Non-pigmented ciliary epithelial cell (primary cell): ENCODE measurements at places on chromosomes 16 and 17.
A peak's percentile ranks its signal among the peaks of the same experiment; 100 is the strongest.

DNA sequence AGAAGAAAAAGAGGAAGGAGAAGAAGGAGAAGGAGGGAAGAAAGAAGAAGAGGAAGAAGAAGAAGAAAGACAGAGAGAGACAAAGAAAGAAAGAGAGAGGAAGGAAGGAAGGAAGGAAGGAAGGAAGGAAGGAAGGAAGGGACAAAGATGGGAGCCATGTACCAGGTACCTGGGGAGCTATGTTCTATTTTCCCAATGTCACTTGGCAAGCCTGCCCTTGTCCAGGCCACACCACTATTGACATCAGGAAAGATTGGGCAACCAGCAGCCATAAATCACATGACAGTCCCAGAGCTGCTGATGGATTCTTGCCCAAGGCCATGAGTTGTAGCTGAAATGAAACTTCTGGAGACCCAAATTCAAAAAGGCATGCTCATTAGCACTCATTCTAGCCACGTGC is 2.7 kb upstream of the CES1 start:
- DNase-seq: no peak

DNA sequence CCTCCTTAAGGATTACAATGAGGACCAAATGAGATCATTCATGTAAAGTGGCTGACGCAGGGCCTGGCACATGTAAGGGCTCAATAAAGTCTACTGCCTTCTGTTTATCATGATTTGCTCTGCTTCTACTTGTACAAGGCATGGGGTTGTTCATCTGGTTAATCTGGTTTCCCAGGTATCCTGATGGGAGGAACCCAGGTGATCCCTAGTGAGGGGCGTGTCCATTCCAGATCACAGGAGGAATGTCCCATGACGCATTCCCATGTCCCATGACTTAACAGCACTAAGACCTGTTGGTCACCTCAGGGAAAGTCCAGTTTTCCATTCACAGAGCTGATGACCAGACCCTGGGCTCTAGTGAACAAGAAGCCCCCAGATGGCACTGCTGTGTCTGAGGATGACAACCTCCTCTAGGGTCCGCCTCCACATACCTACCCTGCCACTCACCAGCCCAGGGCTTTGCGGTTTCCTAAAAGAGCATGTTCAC is 11.5 kb upstream of the TPPP3 start:
- no peak for DNase-seq

DNA sequence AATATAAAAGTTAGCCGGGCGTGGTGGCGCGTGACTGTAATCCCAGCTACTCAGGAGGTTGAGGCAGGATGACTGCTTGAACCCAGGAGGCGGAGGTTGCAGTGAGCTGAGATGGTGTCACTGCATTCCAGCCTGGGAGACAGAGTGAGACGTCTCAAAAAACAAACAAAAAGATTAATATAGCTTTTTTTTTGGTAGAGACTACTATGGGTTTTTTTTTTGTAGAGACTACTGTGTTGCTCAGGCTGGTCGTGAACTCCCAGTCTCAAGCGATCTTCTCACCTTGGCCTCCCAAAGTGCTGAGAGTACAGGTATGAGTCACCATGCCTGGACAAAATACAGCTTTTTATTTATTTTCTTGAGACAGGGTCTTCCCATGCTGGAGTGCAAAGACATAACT is 20.2 kb downstream of the ZNRF1 start:
- no peak for DNase-seq

DNA sequence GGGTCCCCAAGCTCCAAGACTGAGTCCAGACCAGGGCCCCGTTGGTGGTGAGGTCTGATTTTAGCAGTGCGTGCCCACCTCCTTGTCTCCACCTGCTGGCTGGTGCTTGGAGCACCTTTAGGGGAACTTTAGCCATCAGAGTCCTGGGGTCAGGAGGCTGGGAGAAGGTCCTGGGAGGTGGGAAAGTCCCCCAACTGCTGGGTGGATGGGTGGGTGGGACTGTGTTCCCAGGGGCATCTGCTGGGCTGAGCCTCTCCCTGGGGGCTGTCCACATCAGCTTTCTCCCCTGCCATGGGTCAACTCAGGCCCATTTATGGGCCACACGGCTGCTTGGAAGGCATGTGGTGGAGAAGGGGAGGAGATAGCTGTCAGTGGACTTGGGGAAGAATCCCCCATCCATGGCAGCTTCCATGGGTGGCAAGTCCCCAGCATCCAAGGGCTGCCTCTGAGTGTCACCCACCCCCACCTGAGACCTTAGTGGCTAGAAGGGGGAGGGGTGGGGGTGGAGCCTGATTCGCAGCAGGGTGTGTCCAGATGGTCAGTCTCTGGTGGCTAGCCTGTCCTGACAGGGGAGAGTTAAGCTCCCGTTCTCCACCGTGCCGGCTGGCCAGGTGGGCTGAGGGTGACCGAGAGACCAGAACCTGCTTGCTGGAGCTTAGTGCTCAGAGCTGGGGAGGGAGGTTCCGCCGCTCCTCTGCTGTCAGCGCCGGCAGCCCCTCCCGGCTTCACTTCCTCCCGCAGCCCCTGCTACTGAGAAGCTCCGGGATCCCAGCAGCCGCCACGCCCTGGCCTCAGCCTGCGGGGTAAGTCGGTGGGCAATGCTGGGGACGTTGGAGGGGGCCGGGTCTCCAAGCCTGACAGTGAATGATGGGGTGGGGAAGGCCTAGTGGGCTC is at the start of gene TRPV2:
TRPV2 (plus strand) TSS at position 541 of the 894 bp plus-strand sequence. CDS start 2,098 bp downstream, outside the sequence.
- DNase-seq: no peak

DNA sequence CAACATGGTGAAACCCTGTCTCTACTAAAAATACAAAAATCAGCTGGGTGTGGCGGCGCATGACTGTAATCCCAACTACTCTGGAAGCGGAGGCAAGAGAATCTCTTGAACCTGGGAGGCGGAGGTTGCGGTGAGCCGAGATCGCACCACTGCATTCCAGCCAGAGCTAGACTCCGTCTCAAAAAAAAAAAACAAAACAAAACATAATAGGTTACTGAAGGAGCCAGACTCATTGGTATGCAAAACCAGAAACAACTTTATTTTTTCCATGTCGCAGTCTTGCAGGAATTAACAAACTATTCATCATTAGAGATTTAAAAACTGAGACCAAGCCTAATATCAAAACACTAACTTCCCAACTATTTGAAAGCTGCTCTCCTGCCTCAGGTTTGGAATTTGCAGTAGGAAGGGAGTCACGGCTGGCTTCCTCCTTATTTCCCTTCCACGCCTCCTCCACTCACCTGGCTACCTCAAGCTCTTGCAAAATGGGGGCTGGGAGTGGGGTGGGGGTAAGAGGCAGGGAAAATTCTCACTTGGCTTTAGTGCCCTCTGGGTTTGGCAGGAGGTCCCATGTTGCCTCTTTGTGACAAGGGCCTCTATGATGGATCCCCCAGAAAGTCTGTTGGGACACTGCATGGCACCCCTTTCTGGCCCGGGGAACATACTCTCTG is 34.1 kb upstream of the MYH10 start:
- DNase-seq: no peak

- DNase-seq: no peak
Observed at GRCh38 chr16:4501071-4501478, 24.9 kb downstream of the HMOX2 start.

DNA sequence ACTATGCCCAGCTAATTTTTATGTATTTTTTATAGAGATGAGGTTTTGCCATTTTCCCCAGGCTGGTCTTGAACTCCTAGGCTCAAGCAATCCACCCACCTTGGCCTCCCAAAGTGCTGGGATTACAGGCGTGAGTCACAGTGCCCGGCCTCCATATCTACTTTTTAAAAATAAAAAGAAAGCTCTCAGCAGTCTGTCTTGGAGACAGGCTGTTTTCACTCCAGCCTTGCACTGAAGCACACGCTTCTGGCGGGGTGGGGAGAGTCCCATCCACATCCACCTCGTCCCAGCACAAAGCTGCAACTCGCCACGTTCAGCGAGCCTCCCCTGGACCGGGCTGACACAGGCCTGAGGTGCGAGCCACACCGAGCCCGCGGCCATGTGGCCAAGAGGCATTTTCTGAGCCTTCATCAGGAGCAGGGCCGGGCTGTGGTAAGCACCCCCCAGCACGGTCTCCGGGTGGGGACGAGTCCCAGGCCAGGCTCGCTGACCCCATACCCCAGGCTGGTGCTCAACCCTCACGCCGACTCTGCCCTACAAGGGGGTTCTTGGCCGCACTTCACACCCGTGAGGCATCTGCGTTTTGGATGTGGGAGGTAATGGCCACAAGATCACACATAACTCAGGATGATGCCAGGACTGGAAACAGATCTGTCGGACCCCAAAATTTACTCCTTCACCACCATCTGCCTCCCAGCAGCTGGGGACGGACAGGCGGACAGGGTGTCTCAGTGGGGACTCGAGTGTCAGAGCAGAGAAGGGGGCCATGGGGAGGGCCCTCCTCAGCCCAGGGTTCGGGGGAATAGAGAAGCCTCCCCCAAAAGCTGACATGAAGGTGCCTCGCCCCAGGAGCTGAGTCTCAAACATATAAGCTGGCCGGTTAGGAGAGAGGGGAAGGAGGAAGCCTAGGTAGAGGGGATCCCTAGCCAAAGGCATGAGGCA is 28.6 kb downstream of the TBC1D16 start:
- DNase-seq: no peak

DNA sequence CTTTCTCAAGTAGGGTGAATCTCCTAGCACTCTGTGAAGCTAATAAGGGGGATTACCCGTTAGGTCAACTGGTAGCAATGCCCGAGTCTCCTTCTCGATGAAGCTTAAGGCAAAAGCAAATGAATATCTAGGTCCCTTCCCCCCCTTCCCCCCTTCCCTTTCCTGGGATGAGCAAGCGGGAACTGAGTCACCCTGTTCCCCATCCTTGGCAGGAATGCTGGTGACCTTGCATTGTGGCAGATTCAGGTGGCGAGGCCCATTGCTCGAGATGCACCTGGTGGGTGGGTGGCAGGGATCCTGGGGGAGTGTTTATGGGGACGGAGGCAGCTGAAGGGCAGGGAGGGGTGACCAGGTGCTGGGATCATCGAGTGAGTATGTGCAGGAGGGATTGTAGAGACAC is 7.1 kb downstream of the NXPH3 start:
- no peak for DNase-seq

DNA sequence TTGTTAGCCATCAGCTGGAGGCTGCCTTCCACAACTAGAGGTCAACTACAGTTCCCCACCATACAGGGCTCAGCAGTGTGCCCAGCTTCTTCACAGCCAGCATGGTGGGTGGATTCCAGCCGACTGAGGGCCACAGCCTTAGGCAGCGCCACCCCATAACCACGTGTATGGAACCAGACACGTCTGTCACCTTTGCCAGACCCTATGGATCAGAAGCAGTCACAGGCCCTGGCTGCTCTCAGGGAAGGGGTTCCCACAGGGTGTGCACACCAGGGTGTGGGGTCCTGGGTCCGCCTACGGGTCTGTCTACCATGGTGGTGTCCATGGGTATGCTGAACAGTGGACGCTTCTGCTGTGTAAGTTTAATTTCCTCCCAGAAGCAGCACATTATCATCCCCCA is 265.0 kb upstream of the FOXF1 start:
- no peak for DNase-seq

DNA sequence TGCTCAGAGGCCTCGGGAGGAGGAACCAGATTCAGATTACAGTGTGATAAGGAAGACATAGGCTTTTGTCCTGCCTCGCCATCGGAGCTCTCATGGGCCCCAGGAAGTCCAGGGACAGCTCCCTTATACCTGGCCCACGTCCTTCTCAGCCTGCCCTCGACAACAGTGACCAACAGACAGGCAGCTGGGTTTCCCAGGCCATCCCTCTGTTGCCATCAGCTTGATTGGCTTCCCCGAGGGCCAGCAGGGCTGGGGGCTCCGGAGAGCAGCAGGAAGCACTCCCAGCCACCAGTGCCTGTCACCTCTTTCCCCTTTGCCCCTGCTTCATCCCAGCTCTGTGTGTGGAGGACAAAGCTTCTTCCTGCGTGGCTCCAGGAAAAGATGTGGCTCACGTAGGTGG is 17.6 kb downstream of the CD300A start:
- no peak for DNase-seq

GRCh38 chr17:78875363-78876093 is 27.5 kb downstream of the CEP295NL start:
- no peak for DNase-seq

GRCh38 chr17:59428916-59429485 is 97.5 kb downstream of the YPEL2 start:
- no peak for DNase-seq

DNA sequence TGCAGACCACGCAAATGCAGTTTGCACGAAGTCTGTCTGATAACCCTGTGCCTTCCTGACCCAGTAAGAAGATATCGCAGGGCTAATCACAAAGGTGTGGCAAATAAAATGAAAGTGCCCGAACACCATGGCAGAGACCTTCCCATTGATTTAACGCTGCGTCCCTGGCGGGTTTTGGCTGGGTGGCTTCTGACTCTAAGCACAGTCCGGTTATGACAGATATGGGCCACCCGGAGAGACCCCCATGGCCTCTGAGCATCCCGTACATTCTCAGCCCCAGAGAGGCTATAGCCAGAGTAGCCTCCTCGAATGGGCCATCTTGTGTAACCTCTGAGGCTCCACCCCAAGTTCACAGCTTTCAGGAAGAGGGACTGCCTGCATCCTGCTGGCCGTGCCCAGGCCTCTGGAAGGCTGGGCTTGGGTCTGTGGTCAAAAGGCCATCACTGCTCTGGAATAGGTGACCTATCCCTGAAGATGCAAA is 5.5 kb downstream of the FOXC2 start:
- DNase-seq: no peak

DNA sequence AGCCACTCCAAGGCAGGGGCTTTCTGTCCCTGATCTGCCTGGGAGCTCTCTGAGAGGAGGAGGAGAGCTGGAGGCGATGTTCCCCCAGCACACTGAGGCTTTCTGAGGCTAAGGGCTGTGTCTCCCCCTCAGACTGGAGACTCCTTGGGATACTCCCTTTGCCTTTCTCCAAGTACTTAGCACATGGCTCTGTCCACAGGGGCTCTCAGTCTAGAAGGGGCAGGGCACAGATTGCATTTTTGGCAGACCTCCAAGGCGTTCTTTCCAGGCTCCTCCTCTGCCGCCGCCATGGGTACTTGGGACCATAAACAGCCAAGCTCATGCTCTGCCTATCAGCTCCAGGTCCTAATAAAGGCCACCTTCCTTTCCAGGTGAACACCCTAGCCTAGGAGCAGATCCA is 1.8 kb upstream of the GIP start:
- no peak for DNase-seq

DNA sequence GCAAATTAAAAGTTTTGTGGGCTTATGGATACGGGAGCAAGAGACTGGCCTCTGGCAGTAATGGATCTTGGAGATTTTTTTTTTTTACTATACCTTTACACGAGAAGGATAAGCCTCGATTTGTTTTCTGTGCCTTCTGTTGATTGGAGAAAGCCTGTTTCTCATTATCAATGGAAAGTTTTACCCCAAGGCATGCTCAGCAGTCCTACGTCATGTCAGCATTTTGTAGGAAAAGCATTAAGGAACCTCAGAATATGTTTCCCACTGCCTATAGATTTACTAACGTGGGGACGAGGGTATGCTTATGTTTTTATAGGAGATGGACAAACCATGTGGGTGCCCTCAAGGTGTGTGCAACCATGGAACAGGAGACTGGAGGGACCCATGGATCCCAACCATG is 26.8 kb downstream of the CD300LG start:
- DNase-seq: no peak

GRCh38 chr17:50146927-50147665 is 3.4 kb downstream of the PPP1R9B start:
- DNase-seq: no peak

GRCh38 chr16:57039148-57039812 is 49.9 kb downstream of the NLRC5 start:
- peak; percentile 63 for DNase-seq

- DNase-seq: no peak
Observed at GRCh38 chr16:74561626-74562025, 45.3 kb downstream of the GLG1 start.

- DNase-seq: no peak
Observed at GRCh38 chr16:12092544-12092921, 116.0 kb downstream of the SNX29 start.

GRCh38 chr16:22641131-22641628 is 130.5 kb downstream of the NPIPB5 start:
- no peak for DNase-seq
